ENCODE measurements at places on chromosomes 16 and 17.

DNA sequence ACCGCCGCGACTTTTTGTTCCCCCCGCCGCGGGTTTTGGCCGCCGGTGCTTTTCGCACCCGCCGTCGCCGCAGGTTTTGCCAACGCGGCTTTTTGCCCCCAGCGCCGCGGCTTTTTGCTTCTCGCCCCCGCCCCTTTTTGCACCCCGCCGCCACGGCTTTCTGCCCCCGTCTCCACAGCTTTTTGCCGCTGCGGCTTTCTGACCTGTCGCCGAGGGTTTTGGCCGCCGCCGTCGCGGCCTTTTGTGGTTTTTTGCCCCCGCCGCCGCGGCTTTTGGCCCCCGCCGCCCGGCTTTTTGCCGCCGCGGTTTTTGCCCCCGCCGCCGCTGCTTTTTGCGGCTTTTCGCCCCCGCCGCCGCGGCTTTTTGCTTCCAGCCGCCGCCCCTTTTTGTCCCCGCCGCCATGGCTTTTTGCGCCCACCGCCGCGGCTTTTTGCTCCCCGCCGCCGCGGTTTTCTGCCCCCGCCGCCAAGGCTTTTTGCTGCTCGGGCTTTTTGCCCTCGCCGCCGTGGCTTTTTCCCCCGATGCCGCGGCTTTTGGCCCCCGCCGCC is 151.1 kb downstream of the KCNJ18 start:
- DNase-seq: no peak

GRCh38 chr17:29573871-29574731 is 5.6 kb downstream of the TP53I13 start:
- DNase-seq: no peak

GRCh38 chr17:9238340-9239245 is 217.3 kb downstream of the NTN1 start:
- no peak for DNase-seq

- DNase-seq: no peak
Measured at GRCh38 chr17:38730526-38731379, 612 bp downstream of the CISD3 start.

GRCh38 chr17:13601322-13601775 is 380 bp downstream of the HS3ST3A1 start:
- no peak for DNase-seq

DNA sequence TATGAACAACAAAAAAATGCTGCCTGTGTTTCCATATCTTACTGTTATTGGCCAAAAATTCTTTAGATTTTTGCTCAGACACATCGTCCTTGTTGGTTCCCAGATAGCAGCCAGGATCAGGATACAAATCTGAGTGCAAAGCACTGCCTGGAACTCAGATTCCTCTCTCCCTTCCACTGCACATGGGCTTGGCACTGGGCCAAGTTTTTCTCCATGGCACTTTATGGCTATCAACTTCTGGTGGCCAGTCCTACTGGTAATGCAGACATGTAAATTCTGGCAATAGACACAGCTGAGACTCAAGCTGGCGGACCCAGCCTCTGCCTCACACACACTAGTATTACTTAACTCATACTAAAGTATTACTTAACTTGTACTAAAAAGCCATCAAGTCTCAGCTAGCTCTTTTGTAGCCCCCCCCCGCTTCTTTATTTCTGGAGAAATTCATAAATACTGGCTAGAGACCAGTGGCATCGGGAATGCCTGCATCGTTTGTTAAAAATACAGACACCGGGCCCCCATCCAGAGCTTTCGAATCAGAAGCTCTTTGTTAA is 181.2 kb upstream of the COX10 start:
- no peak for DNase-seq

All from stimulated activated CD4-positive, alpha-beta T cell treated with anti-CD3 and anti-CD28 coated beads, Interleukin-2, amount 100 ng/mL, for 48 hours (primary cell).